Activated T-cell treated with anti-CD3 and anti-CD28 coated beads, Interleukin-2, amount 50 U/mL, for 48 hours (primary cell): ENCODE measurements at places on chromosomes 11 and 22.
A peak's percentile ranks its signal among the peaks of the same experiment; 100 is the strongest.

- no peak for DNase-seq
Measured at GRCh38 chr11:2904153-2905052, 18.8 kb upstream of the CDKN1C start.

GRCh38 chr11:78733031-78733430 is 158.4 kb upstream of the NARS2 start:
- DNase-seq: no peak

DNA sequence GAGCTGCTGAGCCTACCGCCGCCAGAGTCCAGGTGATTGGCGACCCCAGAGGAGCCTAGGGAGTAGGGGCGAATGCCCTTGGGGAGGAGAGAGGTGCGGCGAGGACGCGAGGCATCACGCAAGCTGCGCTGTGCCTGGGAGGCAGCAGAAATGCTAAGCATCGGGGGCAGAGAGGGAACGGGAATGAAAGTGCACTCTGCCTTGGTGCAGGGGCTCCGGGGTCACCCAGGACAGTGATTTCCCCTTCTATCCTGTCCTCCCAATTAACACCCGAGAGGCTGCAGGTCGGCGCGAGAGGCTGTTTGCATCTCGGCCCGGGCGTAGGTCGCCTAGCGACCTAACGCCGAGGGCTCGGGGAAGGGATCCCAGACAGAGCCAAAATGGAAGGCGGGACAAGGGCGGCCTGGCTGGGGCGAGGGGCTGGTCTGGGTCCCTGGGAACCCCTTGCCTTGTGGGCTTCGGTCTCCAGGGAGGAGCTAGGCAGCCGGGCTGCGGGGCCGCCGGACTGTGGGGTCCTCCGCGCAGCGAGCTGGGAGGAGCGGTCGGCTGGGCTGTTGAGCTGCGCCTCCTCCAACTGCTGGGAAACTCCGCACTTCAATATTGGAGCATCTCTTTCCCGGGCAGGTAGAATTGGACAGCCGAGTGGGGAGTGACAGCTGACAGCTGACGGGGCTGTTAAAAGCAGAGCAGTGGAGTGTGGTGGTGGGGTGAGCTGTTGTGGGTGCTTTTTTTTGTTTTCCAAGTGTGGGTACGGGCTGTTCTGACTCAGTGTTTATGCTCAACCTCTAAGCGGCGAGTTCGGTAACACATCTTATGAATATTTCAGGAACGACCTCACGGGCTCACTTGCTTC is 657 bp downstream of the ELMOD1 start:
- peak; percentile 65 for DNase-seq

GRCh38 chr11:63652671-63653070 is 18.5 kb downstream of the ATL3 start:
- no peak for DNase-seq

DNA sequence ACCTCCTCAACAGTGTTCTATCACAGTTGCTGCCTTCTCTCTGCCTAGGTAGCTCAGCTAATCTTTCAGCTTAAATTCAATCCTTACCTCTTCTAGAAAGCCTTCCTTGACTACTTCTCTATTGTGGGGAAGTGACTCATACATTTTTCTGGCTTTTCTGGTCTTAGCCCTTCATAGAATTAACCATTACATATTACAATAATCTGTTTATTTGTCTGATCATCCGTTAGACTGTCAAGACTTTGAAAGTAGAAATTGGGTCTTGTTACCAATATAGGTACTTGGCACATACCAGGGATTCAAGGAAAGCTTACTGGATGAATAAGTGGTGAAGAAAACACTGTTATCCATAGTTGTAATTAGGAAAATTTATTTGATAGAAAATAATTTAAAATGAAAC is 89.6 kb downstream of the FANCF start:
- DNase-seq: no peak

DNA sequence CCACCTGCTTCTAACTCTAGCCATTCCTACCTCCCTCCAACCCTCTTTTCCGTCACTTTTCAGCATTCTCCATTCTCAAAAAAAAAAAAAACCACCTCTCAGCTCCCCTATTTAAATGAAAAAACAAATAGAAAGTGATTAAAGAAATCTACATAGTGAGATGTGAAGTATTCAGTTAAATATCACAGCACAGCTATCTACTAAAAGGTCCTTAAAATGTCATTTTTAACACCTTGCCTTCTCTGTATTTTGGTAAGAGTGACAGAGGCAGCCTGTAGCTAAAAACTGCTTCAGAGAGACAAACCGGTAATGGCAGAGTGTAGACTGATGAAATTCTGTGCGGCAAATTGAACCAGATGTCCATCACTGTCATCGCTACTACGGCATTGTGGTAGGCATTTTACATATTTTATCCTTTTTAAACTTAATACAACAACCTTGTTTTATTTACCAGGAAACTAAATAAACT is 346 bp upstream of the ALG9 start:
- no peak for DNase-seq

GRCh38 chr11:36791957-36792356 is 193.9 kb upstream of the RAG2 start:
- no peak for DNase-seq

- DNase-seq: no peak
Measured at GRCh38 chr22:35463231-35463933, 63.4 kb downstream of the MCM5 start.

DNA sequence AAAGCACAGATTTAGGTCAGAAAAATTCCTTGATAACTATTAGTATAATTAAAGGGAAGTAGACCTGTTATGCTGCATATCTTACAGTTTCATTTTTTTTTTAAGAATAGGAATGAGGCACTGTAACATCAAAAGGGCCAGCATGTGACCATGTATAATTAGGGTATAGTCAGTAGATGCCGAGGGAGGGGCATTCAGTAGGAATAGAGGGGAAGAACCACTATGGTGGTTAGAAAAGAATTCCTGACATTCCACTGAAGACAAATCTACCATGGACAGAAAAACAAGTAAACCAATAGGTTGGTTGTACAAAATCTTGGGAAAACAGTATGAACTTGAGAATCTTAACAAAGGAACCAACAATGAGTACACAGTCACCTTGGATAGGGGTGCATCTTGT is 78.4 kb upstream of the CCDC179 start:
- no peak for DNase-seq

- DNase-seq: peak; percentile 83
Measured at GRCh38 chr11:67071420-67072284, 15.0 kb downstream of the RHOD start.

- DNase-seq: peak; percentile 82
Measured at GRCh38 chr22:36386900-36387708, 663 bp downstream of the MYH9 start.

- no peak for DNase-seq
Measured at GRCh38 chr11:10323793-10324170, 18.9 kb downstream of the ADM start.

- no peak for DNase-seq
Measured at GRCh38 chr11:121996574-121996973, 119.4 kb downstream of the BLID start.

GRCh38 chr11:12989428-12990161 is 19.5 kb upstream of the RASSF10 start:
- no peak for DNase-seq

GRCh38 chr11:128824191-128825049 is 42.7 kb downstream of the KCNJ1 start:
- DNase-seq: no peak

DNA sequence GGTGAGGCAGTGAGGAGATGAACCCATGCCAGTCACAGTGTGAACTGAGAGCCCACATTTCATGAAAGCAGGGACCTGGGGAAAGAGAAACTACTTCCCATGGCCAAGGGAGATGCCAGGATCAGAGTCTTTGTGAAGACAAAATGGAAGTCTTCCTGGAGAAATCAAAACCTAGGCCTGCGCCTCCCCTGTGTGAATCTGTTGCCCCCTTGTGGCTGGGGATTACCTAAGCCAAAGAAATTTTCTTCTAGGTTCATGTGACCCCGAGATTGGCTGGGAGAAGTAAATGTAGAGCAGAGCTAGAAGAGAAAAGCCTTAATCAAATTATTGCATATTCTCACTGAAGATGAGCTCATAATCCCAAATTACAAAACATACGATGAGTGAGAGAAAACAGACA is 1075.3 kb downstream of the TBC1D22A start:
- no peak for DNase-seq

DNA sequence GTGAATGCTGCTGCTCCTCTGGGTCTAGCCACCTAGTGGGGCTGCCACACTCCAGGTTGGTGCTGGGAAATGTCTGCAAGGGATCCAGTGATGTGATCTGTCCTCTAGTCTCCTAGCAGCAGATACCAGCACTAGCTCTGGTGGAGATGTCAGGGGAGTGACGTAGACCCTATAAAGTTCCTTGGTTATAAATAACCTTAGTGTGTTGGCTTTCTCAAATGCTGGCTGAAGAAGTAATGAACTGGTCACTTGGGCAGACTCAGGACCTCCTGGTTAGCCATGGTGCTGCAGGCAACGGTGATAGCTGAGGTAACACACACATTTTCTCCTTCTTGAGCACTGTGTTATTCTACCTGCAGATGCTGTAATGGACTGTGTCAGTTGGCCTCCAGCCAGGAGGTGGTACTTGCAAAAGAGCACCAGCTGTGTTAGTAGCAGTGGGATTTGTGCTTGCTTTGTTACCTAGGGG is 35.5 kb downstream of the BBOX1 start:
- DNase-seq: no peak

DNA sequence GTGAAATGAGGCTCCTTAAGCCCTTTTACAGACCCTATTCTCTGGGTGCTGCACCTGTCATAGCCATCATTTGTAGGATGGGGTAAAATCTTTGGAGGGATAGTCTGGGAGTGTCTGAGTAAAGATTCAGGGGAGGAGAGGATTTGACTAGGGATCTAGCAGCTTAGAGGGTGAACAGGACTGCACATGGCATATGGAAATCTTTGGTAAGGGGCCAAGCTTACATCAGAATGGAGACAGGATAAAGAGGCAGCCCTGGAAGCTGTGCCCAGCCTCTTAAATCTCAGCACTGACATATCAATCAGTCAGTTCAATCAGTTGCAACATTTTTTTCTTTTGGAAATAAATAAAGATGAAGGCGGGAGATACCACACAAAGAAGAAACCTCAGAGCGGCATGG is 301.8 kb upstream of the CADM1 start:
- no peak for DNase-seq

GRCh38 chr22:48456449-48456848 is 1371.2 kb downstream of the BRD1 start:
- DNase-seq: no peak

DNA sequence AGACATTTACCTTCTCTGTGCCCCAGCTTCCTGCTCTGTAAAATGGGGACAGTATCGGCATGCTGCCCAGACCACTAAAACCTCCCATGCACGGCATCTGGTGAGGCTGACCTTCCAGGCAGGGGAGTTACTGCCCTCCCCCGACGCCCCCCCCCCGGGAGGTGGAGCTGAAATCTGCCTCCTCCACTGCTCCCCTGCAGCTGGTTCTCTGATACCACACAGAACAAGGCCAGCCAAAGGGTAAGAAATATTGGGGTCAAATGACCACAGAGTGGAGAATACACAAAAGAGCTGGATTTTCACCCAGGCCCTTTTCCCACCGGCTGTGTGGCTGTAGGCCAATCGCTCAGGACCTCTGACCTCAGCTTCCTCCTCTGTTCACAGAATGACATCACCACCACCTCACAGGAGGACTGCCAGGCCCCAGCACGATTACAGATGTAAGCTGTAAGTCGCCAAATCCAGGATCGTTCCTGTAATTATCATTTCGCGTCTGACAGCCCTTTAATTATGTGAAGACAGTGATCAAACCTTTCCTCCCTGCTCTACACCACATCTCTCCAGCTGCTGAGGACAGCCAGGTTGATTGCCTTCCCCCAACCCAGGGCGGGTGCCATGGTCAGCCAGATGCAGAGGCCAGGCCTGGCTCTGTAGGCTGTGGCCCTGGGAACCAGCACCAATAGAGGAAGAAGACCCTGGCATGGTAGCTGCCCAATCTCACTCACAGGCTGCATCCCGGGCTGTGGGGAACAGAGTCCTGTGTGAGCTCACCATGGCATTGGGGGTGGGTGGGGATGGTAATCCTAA is 35.7 kb upstream of the KLHL35 start:
- no peak for DNase-seq

DNA sequence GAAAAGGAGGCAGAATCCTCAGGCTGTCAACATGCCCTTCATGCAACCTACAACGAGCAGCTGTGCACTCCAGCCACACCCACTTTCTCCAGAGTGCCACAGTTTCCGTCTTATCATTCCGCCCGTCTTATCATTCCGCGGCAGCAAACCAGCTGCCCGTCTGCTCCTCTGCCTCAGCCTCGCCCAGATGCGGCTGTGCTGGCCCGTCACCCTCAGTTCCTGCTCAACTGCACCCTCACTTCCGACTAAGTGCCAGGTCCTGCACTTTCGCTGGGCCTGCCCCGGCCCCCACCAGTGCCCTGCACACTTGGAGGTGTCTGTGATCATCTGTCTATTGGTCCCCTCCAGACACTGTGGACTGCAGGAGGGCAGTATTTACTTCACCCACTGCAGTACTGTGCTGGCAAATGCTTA is 43.7 kb downstream of the MICAL3 start:
- DNase-seq: peak; percentile 60

DNA sequence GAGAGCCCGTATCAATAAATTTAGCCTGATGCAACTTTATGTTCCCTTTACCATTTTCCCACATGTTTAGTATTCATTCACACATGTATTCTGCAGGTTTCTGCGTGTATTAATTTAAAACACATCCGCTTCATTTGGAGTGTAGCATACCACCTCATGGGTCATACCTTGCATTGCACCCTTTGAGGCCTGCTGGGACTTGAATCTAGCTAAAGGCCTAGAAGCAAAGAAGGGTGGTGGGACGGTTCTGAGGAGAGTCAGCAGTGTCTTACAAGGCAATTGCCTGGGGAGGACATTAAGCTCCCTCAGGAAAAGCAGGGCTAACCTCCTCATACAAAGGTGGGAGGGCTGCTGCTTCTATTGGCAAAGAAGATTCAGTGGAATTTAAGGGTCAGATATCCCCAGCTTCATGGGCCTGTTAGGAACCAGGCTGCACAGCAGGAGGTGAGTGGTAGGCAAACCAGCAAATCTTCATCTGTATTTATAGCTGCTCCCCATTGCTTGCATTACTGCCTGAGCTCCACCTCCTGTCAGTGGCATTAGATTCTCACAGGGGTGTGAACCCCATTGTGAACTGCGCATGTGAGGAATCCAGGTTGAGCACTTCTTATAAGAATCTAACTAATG is 15.9 kb upstream of the SNX19 start:
- DNase-seq: no peak

DNA sequence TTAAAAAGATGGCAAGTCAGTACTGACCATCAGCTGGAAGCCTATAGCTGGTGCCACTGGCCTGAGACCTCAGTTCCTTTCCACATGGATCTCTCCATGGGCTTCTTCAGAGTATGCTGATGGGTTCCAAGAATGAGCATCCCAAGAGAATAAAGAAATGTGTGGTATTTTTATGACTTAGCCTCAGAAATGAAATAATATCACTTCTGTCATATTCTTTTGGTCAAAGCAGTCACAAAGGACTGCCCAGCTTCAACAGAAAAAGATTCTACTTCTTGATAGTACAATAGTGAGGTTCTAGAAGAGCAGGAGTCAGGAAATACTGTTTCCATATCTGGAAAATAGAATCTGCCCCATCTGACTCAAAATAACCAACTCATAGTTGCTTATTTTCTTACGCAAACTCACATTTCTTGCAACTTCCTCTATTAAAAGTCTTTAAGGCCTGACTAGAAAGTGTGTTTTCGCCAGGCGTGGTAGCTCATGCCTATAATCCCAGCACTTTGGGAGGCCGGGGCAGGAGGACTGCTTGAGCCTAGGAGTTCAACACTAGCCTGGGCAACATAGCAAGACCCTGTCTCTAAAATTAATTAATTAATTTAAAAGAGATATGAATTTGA is 116.9 kb downstream of the SIK3 start:
- no peak for DNase-seq
